ENCODE measurements at places on chromosomes 4 and X. TPM values are rescaled to one million over a fixed set of nuclear protein-coding genes. Genes with fewer than 3 reads are reported as not detected.

The USP46 gene
- total RNA-seq = 9.2 TPM

The TLR10 gene
- not detected for total RNA-seq

The RHOXF2B gene
- total RNA-seq = not detected

The CRMP1 gene
- not detected for total RNA-seq

DNA sequence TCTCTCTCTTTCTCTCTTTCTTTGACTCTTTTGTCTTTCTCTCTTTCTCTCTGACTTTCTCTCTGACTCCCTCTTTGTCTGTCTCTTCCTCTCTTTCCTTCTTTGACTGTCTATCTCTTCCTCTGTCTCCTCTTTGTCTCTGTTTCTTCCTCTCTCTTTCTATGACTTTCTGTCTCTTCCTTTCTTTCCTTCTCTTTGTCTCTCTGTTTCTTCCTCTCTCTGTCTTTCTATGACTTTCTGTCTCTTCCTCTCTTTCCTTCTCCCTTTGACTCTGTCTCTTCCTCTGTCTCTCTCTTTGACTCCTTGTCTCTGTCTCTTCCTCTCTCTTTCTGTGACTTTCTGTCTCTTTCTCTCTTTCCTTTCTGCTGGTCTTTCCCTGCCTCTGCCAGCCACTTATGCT is 38.7 kb downstream of the HNRNPD start:
- H3K27me3 ChIP-seq = no peaks in the 10 kb centered on the region

- no peak overlapping the region for H3K4me3 ChIP-seq
- no peak overlapping the region for H3K27ac ChIP-seq
- no peaks in the 10 kb centered on the region for H3K4me1 ChIP-seq
- no peak for DNase-seq
Measured at GRCh38 chr4:153585026-153585425, 99.1 kb upstream of the TLR2 start.

DNA sequence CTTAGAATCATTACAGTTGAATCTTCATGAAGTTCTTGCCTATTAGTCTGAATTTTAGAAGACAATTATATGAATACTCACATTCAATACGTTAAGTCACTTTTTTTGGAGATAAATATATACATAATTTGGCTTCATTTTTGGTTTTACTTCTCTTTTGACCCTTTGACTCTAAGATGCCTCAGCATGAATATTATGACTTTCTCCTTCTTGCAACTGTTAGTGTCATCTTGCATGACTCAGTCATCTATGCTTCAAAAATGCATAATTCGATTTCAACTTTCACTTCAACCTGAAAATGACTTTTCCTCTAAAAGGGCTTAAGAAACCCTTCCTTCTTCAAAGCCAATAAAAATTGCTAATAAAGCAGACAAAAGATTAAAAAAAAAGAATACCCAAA is 1427.5 kb downstream of the ADGRL3 start:
- no peaks in the 10 kb centered on the region for H3K27me3 ChIP-seq
- no peak overlapping the region for H3K27ac ChIP-seq
- DNase-seq = peak; percentile 32
- H3K4me1 ChIP-seq = no peaks in the 10 kb centered on the region
- H3K4me3 ChIP-seq = no peak overlapping the region

DNA sequence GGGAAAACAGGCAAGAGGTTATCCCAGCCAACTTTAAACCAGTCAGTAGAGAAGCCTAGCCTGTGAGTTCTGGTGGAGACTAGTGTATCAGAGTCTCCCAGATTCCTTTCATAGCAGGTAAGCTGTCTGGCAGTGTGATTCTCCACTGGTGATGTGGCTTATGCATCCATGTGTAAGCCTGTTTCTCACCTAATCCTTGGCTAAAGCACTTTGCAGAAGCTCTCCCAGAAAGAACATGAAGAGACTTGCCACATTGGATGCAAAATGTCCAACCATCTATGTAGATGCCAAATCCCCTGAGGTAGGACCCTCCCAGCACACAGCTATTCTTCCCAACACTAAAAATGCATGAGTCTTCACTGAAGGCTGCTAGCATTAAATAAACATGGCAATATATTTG is 111.7 kb downstream of the CHRNA9 start:
- H3K27me3 ChIP-seq = no peaks in the 10 kb centered on the region
- DNase-seq = peak; percentile 14
- H3K27ac ChIP-seq = no peak overlapping the region
- peaks cover 12% of the 10 kb centered on the region for H3K4me1 ChIP-seq
- no peaks in the 10 kb centered on the region for H3K36me3 ChIP-seq
- H3K4me3 ChIP-seq = no peak overlapping the region

GRCh38 chr4:142121448-142122350 is 485.3 kb downstream of the IL15 start:
- no peak overlapping the region for H3K4me3 ChIP-seq
- no peak for DNase-seq
- H3K27ac ChIP-seq = no peak overlapping the region
- H3K4me1 ChIP-seq = no peaks in the 10 kb centered on the region
- peaks cover 6% of the 10 kb centered on the region for H3K36me3 ChIP-seq

DNA sequence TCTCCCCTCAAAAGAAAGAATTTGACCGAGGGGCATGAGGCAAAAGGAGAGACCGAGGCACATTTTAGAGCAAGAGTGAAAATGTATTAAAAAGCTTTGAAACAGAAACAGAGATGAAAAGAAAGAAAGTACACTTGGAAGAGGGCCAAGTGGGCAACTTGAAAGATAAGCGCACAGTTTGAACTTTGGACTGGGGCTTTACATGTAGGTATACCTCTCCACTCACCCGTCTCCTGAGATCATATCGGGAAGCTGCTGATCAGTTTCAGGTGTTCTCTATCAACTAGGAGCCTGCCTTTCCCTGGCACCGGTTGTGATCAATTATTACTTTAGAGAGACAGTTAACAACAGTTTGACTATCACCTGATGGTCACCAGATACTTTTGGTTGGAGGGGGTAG is 2666.5 kb downstream of the ARAP2 start:
- H3K36me3 ChIP-seq = no peaks in the 10 kb centered on the region
- H3K4me1 ChIP-seq = no peaks in the 10 kb centered on the region
- DNase-seq = no peak

GRCh38 chrX:29530501-29530900 is 684.9 kb upstream of the MAGEB2 start:
- H3K27ac ChIP-seq = no peak overlapping the region
- no peaks in the 10 kb centered on the region for H3K36me3 ChIP-seq
- no peak for DNase-seq
- no peaks in the 10 kb centered on the region for H3K27me3 ChIP-seq

DNA sequence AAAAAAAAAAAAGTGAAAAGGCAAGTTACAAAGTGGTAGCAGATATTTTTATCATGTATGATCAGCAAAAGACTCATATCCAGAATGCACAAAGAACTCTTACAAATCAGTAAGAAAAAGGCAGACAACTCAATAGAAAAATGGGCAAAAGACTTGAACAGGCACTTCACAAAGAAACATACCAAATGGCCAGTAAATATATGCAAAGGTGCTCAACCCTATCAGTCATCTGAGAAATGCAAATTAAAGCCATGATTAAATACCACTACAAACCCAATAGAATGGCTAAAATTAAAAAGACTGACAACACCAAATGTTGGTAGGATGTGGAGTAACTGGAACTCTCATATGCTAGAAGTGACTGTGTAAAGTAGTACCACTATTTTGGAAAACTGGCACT is 45.4 kb downstream of the CHST7 start:
- peaks cover 25% of the 10 kb centered on the region for H3K36me3 ChIP-seq
- no peak overlapping the region for H3K27ac ChIP-seq
- no peak overlapping the region for H3K4me3 ChIP-seq
- no peak for DNase-seq

DNA sequence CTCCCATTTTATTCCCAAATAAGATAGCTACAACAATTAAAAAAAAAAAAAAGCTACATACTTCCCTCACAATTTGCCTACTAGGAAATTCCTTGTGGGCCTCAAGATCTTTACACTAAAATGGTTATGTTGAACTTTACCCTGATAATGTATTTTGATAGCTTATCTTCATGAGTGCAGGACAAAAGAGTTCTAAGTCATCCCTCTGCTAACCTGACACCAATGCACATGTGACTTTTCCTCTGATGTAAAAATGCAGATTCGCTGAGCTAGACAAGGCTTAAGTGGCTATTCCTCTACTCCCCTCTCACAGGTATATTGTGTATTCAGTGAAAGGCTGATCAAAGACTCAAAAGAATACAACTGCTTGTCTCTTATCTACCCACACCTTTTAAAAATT is 22.5 kb downstream of the ELF2 start:
- H3K27ac ChIP-seq = no peak overlapping the region
- no peaks in the 10 kb centered on the region for H3K27me3 ChIP-seq
- H3K4me3 ChIP-seq = no peak overlapping the region

- peaks cover 15% of the 10 kb centered on the region for H3K4me1 ChIP-seq
- H3K36me3 ChIP-seq = no peaks in the 10 kb centered on the region
- no peak overlapping the region for H3K27ac ChIP-seq
- no peak for DNase-seq
Measured at GRCh38 chrX:138020941-138021340, 455.0 kb downstream of the ZIC3 start.

DNA sequence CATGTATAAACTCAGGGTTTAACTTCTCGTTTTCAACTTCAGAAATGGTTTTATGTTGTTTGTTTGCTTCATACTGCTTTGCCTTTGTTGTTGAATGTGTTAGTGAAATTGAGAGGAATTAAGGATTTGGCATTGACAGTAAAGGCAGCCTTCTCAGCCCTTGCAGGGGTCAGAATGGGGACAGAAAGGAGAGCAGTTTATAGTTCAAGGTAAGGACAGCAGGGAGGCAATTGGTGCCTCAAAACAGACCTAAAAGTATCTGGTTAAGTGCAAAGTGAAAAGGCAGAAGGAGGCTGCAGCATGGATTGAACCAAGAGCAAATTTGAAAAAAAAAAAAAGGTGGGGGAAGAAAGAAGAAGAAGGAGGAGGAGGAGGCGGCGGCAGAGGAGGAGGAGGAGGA is 835.0 kb upstream of the ADGRL3 start:
- H3K36me3 ChIP-seq = no peaks in the 10 kb centered on the region
- no peak overlapping the region for H3K4me3 ChIP-seq
- H3K27me3 ChIP-seq = no peaks in the 10 kb centered on the region

GRCh38 chr4:34187056-34187455 is 2057.3 kb downstream of the ARAP2 start:
- no peaks in the 10 kb centered on the region for H3K36me3 ChIP-seq
- H3K4me3 ChIP-seq = no peak overlapping the region
- peaks cover 15% of the 10 kb centered on the region for H3K4me1 ChIP-seq
- no peak for DNase-seq
- no peaks in the 10 kb centered on the region for H3K27me3 ChIP-seq

DNA sequence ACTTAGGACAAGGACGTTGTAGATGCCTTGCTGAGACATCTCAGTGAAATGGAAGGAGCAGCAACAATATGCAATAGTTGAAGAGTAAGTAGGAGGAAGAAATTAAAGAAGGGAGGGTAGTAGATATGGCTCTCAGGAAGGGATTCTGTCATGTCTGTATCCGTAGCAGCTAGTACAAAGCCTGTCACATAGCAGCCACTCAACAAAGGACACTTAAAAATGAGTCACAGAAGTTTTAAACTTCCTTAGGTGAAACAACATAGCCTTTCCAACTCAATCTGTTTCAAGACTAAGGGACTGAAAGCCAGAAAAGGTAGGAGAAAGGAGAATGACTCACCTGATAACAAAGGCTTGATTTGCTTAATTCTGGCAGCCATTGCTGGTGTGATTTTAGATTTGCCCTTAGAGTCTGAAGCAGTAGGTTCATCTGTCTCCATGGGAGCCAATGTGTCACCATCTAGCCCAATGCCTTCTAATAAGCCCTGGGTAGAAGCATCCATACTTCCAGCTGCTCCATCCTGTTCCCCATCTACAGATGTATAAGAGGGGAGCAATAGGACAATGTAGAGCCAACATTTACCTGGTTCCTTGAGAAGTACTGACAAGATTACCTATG is 86.6 kb downstream of the HUWE1 start:
- H3K36me3 ChIP-seq = peaks cover 69% of the 10 kb centered on the region
- H3K4me1 ChIP-seq = no peaks in the 10 kb centered on the region
- H3K27me3 ChIP-seq = no peaks in the 10 kb centered on the region
- H3K4me3 ChIP-seq = no peak overlapping the region
- H3K27ac ChIP-seq = no peak overlapping the region
- peak; percentile 3 for DNase-seq

Measured in PC-3 (cell line).